ENCODE measurements at places on chromosomes 12 and 14. TPM values are rescaled to one million over a fixed set of nuclear protein-coding genes. Genes with fewer than 3 reads are reported as not detected.

- no peak for DNase-seq
These were observed 355.7 kb upstream of the TMEM132C start for GRCh38 chr12:127911291-127911690.

DNA sequence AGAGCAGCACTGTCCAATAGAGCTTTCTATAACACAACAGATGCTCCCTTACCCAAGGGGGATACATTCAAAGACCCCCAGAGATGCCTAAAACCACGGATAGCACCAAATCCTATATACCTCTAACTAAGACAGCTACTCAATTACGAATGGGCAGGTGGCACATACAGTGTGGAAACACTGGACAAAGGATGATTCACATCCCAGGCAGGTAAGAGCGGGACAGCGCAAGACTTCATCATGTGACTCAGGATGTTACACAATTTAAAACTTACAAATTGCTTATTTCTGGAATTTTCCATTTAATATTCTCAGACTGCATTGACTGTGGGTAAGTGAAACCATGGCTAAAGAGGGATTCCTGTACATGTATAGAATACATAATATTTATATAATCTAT, 5.5 kb upstream of the HCFC2 start:
- no peak for DNase-seq

DNA sequence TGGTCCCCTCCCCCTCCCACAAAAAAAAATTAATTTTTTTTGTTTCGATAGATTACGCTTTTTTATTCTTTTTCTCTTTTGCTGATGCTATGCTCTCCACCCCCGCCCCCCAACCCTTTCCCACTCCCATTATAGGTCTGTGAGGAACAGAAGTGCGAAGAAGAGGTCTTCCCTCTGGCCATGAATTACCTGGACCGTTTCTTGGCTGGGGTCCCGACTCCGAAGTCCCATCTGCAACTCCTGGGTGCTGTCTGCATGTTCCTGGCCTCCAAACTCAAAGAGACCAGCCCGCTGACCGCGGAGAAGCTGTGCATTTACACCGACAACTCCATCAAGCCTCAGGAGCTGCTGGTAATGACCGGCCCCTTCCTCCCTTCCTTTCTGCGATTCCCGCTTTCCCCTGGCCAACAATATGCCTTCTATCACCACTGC, 2.3 kb downstream of the CCND2 start:
- no peak for DNase-seq

- DNase-seq = no peak
These were observed 10.8 kb downstream of the MTERF2 start for GRCh38 chr12:106975993-106976658.

GRCh38 chr14:32341947-32342846, 13.1 kb downstream of the AKAP6 start:
- no peak for DNase-seq

DNA sequence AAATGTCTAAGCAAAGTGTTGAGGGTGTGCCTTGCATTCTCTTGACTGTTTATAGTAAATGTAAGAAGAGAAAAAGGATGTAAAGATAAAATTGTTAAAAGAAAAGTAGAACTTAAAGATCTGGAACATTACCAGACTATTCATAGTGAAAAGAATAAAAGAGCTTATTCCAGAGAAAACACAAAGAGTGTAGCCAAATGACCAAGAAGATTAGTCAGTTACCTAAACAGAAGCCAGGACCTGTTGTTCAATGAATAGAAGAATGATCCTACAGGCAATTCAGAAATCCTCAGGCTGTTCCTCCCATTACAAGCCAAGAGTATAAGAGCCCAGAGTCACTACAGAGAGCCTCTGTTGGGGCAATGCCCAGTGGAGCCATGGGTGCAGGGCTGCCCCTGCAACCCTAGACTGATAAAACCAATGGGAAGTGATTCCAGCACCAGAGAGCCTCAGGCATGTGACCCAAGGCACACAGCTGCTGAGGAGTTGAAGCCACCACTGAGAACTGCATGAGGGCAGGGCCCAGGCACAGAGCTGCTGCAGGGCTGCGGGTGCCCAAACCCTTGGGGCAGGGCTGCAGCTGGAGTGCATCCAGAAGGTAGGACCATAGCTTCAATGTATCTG, 91.1 kb upstream of the SLC38A4 start:
- peak; percentile 31 for DNase-seq

- no peak for DNase-seq
These were observed 184.5 kb downstream of the SSPN start for GRCh38 chr12:26379777-26380467.

- no peak for DNase-seq
These were observed 12.3 kb upstream of the CLECL1 start for GRCh38 chr12:9745199-9745598.

- no peak for DNase-seq
These were observed 75.7 kb downstream of the NT5DC3 start for GRCh38 chr12:103765322-103765721.

DNA sequence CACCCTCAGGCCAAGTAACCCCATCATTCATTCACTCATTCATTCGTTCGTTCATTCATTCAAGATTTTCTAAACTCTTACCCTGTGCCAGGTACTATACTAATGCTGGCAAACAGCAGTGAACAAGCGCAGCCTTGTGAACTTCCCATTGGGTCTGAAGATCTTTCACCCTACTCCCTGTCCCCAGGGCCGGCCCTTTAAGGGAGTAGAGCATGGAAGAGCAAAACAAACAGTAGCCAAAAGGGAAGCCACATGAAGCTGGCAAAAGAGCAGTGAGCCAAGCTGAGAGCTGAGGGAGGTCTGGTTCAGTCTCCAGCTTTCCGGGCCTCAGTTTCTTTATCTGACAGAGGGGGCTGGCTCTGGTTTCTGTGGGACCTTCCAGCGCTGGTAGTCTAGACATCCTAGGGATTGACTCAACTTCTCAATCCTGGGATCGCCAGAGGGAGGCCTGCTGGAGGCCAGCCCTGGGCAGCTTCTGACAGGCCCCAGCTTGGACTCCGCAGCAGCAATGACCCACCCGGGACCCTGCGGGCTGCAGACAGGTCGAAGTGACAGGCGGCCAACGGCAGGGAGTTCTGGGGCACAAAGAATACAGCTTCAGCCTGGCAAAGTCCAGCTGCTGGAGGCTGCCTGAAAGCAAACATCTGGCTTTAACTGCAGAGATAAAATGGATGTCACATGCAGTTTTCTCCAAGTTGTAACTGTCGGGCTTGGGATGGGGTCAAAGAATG, 27.1 kb downstream of the ACTN1 start:
- peak; percentile 76 for DNase-seq

- no peak for DNase-seq
These were observed 17.9 kb upstream of the DCAF5 start for GRCh38 chr14:69170839-69171238.

DNA sequence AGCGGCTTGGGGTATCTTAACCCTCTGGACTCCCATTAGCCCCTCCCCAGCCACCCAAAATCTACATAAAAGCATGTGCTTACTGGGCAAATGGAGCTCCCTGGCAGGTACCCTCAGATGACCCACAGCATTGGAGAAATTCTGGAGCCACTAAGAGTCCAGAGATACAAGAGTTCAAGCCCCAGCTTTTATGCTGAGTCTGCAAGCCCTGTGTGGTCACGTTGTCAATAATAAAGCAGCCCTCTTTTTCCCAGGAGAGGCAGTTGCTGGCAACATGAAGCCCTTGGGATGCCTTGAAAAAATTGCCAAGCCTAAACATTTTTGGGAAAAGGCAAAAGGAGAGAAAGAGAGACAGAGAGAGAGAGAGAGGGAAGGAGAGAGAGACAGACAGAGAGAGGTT, 83.4 kb downstream of the RBM19 start:
- DNase-seq = no peak

DNA sequence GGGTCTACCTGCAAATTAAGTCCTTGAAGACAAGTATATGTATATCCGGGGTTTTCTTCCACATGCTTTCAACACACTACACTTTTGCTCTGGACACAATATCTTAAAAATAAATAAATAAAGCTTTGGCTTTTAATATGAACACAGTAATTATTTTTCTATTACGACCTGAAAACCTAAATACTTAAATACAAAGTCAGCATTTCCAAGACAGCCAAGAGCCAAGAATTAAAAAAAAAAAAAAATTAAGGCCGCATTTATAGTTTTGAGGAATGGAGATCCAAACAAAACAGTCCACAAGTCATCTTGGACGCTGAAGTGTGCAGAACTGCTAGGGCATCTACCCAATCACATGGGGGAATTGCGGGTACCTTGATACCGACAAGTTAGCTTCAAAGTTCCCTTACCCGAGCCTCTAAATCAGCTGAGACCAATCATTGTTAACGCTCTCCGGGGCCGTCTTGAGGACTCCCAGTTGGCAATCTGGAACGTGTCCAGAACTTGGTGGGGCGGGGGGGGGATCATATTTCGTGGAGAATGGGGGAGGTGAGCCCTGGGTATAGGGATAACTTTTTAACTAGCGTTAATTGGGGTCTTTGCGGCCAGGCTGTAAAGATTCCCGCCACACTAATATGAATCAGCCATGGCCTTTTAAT, 731 bp upstream of the PCNX4 start:
- DNase-seq = peak; percentile 39

- peak; percentile 40 for DNase-seq
These were observed 10.4 kb upstream of the NRIP2 start for GRCh38 chr12:2845280-2845679.

DNA sequence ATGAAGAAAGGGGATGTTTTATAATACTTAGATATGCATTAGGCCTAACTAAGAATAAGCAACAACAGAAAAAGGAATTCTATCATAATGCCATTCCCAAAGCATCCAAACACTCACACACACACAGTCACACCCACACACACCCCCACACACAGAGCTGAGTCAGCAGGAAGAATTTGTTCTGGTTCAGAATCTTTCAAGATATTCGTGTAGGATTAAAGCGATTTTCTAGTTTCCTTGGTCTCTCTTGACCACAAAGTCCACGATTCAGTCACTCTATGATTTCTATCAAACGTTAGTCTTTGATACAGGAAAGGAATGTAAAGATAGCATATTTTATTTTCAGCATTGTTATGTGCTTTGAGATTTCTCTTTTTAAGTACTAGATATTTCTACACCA, 382.6 kb upstream of the DCN start:
- no peak for DNase-seq

GRCh38 chr12:31951939-31952338, 7.3 kb upstream of the RESF1 start:
- DNase-seq = no peak

DNA sequence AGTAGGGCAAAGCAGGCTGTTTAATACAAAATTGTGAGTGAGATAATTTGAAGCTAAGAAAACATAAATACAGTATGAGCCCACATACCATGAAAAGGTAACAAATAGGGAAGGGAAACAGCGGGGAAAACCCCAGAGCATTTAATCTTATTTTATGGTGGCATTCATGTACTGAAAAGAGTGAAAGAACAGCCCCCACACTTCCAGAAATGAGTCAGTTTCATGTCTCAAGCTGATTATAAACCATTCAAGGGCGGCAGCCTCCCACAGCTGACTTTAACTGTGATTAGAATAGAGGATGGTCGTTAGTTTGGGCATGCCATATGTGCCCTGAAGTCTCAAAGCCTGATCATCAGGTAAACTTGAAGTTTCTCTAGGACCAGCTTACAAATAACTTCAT, 64.5 kb downstream of the FOXG1 start:
- DNase-seq = no peak

DNA sequence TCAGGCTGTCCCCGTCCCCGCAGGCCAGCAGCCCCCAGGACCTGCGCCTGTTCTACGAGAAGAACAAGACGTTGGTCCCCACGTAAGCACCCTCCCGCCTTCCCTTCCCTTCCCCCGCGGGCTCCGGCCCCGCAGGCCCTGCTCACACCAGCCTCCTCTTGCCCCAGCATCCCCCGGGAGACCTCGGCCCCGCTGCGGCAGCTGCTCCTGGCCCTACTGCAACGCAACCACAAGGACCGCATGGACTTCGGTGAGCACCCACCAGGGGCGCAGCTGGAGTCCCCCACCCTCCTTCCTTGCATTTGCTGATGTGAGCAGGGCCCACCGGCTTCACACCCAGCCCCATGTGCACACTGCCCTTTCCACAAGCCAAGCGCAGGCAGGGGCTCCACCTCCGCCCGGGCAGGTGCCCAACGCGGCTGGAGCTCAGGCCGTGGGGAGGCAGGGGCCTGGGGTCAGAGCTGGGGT, 15.4 kb downstream of the ULK1 start:
- DNase-seq = peak; percentile 25

GRCh38 chr12:34396861-34397590, 374.7 kb downstream of the ALG10 start:
- DNase-seq = peak; percentile 18

GRCh38 chr12:56103066-56103711, 1.2 kb upstream of the PA2G4 start:
- DNase-seq = no peak

DNA sequence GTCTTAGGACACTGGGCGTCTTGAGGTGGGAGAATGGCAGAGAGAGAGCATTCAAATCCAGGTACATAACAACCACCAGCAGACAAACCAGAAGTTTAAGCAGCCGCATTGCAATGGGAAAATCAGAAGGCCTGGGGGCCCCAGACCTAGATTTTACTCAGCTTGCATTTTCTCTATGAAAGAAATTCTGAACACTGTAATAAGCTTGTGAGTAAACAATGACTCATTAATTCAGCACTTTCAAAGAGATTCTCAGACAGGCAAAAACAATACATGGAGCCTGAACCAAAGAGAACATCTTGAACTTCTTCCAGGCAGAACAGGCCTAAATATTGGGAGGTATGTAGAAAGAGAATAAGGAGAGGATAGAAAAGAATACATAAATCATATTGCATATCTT, 69.8 kb upstream of the IFNG-AS1 start:
- DNase-seq = no peak

- DNase-seq = no peak
These were observed 94.7 kb downstream of the CHST11 start for GRCh38 chr12:104551313-104551931.

- no peak for DNase-seq
These were observed 37.2 kb downstream of the HECTD1 start for GRCh38 chr14:31170411-31170810.

Gene PHLDA1
- 2.5 TPM for total RNA-seq

Gene EIF2B1
- total RNA-seq = 27.5 TPM

Gene HCAR1
- total RNA-seq = 0.12 TPM

Gene DNAI7
- 0.89 TPM for total RNA-seq

Gene VWF
- 275 TPM for total RNA-seq

Gene GMPR2
- total RNA-seq = 29.0 TPM

Gene ADAM20
- total RNA-seq = 0.57 TPM

Gene PLEKHH1
- 5.5 TPM for total RNA-seq

Gene NGB
- total RNA-seq = not detected

Gene C14orf119
- 23.6 TPM for total RNA-seq

Gene C12orf50
- total RNA-seq = not detected

Gene BEGAIN
- total RNA-seq = 0.79 TPM

Gene CPM
- total RNA-seq = 6.6 TPM

Gene TAS2R43
- not detected for total RNA-seq
